ENCODE measurements at places on chromosomes 12 and 14.

GRCh38 chr14:50772412-50772811, 58.5 kb downstream of the NIN start:
- no peak for DNase-seq

GRCh38 chr14:36718216-36718615, 56.6 kb downstream of the PAX9 start:
- DNase-seq = no peak

- DNase-seq = no peak
These were observed 1119.7 kb downstream of the VRK1 start for GRCh38 chr14:97916669-97917568.

DNA sequence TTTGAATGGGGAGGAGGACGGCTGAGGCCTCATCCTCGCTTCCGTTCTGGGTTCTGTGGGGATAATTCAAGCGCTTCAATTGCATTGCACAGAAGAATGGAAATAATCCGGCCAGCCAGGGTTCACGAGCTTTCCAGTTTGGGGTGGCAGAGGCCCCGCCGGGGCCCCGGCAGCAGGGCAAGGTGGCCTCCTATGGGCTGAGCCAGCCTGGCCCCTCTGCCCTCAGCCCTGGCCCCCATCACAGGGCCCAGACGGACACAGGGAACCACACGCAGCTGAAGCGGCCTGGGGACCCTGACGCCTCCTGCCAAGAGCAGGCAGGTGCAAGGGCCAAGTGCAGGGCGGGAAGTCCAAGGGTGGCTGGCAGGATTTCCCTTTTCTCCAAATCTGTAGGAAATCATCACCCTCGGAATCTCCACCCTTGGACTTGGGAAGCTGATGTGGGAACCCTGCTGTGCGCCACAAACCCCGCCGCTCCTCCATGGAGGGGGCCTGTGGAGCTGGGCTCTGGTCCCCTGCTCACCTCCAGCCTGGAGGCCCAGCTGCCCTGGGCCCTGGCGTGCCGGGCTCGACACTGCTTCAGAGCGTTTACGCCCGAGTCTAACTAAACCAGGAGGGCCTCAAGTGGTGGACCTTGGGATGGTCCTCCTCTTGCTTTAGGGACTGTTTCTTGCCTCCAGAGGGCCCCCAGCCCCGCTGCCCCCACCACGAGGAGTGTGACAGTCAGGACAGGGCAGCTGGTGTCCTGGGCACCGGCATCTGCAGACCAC, 78.4 kb downstream of the MOK start:
- DNase-seq = no peak

DNA sequence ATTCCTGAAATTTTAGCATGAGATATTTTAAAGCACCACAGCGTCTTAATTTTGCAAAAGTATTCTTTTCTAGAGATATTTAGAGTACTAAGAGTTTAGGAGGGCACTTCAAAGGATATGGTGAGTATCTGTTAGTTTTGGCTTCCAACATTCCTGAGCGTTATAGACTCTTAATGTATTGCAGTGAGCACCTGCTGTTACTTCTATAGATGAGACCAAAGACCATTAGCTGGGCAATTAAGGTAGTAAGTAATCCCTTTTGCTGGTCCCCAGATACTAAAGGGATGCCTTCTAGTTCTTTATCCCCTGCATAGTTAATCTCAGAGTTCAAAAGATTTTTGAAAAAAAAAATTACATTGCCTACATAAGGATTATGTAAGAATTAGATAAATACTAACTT, 975.6 kb downstream of the GALC start:
- DNase-seq = no peak

DNA sequence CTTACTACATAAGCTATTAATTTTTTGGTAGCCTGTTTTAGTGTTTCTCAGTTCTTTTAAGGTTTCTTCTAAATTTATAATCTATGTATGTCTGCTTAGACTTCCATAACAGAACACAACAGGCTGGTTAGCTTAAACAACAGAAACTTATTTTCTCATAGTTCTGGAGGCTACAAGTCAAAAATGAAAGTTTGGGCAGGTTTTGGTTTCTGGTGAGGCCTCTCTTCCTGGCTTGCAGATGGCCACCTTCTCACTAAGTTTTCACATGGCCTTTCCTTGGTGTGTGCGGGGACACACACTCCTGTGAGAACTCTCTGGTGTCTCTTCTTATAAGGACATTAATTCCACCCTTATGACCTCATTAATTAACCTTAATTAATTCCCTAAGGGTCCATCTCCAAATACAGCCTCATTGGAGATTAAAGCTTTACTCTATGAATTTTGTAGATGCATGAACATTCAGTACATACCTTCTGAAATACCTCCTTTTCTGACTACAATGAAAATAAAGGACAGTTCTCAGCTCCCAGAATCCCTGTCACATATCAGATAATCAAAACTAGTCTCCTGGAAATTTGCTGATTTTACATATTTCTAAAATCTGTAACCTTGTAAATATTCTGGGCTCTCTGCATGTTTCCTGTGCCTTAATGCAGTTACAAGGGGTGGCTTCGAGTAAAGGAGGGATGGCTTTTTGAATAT, 23.2 kb upstream of the BMAL2 start:
- DNase-seq = no peak

- DNase-seq = peak; percentile 43
These were observed 11.9 kb downstream of the SCNN1A start for GRCh38 chr12:6363330-6364043.

GRCh38 chr12:32302218-32303173, 96.9 kb upstream of the FGD4 start:
- DNase-seq = no peak

DNA sequence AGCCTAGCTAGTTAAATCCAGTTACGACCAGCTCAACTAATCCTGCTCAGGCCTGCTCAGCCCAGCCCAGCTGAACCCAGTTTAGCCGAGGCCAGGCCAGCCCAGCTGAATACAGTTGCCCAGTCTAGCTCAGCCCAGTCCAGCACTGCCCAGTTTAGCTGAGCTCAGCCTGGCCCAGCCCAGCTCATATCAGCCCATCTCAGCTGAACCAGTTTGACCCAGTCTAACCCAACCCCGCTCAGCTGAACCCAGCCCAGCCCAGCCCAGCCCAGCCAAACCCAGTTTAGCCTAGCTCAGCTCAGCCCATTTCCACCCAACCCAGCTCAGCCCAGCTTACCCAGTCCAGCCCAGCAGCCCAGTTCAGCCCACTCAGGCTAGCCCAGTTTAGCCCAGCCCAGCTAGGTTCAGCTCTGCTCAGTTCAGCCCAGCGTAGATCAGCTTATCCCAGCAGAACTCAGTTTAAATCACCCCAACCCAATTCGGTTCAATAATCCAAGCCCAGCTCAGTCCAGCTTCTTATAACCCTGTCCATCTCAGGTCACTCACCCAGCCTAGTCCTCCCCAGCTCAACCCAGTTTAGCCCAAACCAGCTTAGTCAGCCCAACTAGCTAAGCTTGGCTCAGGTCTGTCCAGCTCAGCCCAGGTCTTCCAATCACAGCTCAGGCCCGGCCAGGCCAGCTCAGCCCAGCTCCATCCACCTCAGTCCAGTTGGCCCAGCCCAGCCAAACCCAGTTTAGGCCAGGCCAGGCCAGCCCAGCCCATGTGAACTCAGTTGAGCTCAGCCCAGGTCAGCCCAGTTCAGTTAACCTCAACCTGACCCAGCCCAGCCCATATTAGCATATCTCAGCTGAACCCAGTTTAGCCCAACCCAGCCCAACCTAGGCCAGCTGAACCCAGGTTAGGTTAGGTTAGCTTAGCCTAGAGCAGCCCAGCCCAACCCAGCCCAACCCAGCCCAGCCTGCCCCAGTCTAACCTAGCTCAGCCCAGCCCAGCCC, 76.7 kb downstream of the TMEM121 start:
- no peak for DNase-seq

DNA sequence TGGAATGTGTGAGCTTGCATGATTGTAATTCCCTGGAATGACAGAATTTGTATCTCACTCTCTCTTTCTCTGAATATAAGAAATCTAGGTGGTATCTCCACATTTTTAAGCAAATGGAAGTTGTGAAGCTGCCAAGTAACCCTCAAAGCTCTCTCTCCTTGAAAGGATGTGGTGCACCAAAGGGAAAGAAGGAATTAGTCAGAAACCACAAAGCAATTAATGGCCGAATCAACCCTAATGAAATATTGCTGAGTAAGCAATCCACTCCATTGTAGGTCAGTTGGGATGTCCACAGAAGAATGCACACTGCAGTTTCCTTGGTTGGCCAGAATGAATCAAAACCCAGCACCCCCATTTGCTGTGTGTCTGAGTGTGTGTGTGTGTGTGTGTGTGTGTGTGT, 153.5 kb downstream of the KCNA5 start:
- no peak for DNase-seq

- no peak for DNase-seq
These were observed 53.7 kb downstream of the GALNT4 start for GRCh38 chr12:89470741-89471509.
